ENCODE measurements at places on chromosomes 1 and 21.

DNA sequence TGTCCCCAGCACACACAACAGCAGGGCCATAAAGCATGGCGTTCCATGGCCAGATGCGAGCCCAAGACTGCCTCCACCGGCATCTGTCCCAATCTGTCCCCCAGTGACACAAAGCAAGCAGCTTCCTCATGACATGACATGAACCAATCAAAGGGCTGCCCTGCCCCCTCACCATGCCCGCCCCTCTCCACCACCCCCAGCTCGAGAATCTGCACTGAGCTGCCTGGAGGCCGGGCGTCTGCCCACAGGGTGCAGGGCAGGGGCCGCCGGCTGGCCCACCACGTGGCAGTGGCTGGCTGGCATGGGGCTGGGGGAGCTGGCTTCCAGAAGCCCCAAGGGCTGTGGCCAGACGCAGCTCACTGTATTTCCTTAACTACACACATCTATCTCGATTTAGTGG lies 27.8 kb downstream of the WNT9A start:
- peak; percentile 86 for DNase-seq

GRCh38 chr1:22662318-22662717 lies 9.3 kb downstream of the C1QB start:
- DNase-seq, result no peak

DNA sequence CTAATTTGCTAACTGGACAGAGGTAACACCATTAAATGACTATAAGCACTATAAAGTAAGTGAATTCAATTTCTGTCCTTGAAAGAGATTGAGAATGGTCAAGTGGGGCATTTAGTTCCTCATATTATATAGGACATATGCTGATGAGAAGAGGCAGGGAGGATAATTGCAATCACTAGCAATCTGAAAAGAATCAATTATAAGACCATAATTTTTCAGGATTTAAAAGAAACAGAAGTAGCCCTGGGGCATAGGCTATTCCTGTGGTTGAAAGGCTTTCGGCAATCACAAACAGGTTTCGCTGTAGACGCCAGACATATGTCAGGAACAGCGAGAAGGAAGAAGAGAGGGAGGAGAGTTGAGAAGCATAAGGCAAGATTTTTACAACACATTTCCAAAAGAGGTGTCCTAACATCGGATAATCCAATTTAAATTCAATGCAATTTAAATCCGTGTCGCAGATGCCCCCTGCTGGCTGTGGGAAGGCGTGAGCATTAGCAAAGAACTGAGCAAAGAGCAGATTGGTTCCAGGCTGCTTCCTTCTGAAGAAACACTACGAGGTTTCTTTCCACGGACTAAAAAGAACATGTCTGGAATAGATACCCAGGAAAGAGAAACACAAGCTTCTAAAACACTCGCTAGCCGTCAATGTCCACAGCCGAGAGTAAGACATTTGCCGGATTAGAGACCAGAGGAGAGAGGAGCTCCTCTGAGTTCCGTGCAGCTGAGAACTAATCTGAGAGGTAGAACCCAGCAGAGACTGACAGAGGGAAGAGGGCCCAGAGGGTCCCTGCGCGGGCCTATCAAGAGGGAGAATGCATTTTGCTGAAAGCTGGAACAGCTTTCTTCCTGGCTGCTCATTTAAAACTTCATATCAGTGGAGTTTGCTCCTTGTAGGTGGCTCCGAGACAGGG lies 27.9 kb downstream of the RGS5 start:
- DNase-seq, result peak; percentile 70

DNA sequence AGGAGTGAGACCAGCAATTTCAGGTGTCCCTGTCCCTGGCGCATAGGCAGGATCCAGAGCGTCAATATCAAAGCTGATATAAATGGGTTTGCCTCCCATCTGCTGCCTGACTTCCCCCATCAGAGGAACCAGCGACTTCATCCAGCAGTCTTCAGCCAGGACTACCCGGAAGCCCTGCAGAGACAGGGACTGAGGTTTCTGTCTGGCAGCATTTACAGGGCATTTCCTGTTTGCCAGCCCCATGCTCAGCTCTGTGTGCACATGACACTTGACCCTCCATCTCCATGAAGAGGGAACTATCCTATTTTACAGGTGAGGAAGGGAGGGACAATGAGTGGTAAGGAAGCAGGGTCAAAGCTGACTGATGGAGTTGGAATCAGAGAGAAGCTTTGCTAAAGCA lies 7.2 kb downstream of the AGMAT start:
- no peak for DNase-seq

DNA sequence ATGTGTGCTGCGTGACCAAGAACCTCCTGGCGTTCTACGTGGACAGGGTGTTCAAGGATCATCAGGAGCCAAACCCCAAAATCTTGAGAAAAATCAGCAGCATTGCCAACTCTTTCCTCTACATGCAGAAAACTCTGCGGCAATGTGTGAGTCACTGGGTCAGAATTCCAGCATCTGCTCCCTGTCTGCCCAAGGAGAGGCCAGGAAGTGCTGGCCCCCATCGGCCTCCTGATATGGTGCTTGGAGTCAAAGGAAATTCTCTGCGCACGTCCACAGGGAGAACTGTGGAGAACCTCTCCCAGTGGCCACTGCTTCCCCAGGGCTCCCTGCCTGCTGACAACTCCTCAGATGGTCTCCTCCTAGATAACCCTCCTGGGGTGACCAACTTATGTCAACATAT lies 25.6 kb upstream of the IL20 start:
- DNase-seq, result no peak

- DNase-seq, result no peak
Observed at GRCh38 chr1:204254031-204254661, 40.4 kb upstream of the GOLT1A start.

All from NCI-H1694 (cell line).